ENCODE measurements at places on chromosomes 2 and 18.

- no peak for DNase-seq
These were observed 78.9 kb downstream of the GNAL start for GRCh38 chr18:11767935-11768334.

GRCh38 chr2:112077814-112078213 is 22.7 kb downstream of the TMEM87B start:
- no peak for DNase-seq

GRCh38 chr2:147464737-147465357 is 380.0 kb upstream of the ACVR2A start:
- no peak for DNase-seq

DNA sequence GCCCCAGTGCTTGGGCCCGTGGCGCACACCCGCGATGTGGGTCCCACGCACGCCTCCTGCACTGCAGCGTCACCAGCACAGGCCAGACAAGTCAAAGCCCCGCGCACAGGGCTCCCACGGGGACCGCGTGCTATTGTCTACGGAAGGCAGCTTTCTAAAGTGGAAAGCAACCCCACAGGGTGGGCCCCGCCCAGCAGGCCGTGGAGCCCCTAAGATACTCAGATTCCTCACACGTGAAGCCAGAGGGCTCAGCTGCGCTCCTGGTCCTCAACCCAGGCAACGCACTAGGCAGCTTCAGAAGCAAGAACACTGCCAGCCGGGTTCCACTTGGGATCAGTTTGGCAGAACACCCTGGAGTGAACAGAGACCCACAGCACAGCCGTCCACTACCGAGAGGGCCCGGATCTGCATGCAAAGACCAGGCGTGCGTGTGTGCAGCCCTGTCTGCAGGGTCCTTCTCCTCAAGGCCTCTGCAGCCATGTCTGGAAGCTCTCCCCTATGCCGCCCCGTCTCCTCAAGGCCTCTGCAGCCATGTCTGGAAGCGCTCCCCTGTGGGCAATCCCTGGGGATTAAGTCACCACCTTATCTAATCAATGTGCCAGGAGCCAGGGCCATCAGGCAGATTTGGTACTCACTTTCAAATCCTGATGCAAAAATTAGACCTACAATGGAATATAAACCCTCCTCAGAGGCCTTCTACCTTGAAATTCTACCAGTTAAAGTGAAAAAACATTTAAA is 231.3 kb downstream of the HDAC4 start:
- no peak for DNase-seq
